ENCODE measurements at places on chromosomes 5 and 9.

DNA sequence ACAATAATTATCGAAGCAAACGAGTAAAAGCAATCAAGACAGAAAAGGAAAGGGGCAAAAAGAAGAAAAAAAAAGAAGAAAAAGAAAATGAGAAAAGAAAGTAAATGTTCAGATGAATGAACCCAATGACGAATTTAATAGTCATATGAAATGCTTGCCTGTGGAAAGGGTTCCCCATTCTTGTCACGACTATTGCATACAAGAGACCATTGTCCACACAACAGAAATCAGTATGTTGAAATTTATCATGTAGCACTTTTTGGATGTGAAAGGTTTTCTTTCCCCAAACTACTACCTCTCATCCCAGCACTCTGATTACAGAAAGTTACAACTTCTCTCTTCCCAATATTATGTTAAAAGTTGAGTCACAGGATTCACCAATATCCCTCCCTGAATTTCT is 162.4 kb downstream of the ZDHHC21 start:
- no peak for DNase-seq

DNA sequence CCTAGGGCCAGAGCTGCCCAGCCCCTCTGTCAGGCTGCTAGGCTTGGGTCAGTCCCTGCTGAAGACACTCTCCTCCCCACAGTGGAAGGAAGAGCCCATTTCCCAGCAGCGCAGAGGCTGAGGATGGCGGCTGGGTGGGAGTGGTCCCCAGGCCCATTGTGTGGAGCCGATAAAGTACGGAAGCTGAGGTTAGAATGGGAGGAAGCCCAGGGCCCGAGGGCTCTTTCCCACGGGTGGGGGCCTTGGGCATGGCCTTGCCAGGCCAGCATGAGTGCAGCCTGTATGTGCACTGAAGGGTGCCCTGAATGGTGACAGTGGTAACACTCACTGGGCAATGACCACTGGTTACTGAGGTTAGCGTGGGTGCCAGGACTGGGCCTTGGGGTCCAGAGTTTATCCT is 125.9 kb downstream of the RGS3 start:
- DNase-seq = no peak

DNA sequence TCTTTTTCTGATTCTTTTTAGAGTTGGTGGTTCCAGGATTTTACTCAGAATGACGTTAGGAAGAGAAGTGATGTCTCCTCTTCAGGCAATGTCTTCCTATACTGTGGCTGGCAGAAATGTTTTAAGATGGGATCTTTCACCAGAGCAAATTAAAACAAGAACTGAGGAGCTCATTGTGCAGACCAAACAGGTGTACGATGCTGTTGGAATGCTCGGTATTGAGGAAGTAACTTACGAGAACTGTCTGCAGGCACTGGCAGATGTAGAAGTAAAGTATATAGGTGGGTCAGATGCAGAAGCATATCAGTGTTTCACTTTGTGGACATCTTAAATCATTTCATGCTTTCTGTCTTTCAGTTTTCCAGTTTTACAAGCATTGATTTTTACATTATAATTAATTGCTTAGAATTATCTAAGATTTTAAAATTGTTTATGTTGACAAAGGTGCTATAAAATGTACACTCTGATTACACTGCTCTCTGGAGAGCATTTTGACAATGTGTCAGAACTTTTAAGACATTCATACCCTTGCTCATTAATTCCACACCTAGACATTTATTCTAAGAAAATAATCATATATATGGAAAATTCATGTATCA is 36.6 kb downstream of the NLN start:
- DNase-seq = no peak

- no peak for DNase-seq
These were observed 261.4 kb upstream of the KLF4 start for GRCh38 chr9:107750741-107751566.

DNA sequence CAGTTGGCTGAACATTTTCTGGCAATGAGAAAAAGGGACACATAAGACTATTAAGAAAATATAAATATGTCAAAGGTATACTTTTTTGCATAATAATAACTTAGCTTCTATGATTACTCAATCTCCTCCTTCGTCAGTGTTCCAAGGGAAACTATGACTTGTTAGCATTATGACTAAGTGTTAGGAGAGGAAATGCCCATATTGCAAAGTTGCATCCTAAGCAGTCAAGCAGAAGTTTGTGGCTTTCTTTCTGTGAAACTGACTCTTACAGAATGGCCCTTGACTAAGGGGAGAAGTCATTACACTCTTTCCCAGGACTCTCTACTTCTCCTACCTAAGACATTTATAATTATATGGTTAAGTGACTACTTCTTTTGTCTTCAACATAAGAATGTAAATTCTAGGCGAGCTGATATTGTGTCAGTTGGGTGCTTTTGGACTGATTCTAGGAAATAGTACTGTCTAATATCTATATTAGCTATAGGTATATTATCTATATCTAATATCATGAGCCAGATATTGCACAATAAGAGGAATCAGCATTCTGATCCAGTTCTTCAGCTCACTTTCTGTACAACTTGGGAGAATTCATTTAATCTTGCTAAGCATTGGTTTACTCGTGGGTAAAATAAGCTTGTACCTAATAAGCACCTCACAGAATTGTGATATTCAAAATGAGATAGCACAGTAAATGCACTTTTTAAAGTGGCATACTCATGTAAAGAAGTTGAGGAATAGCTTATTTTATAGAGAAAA is 16.4 kb upstream of the SPINK6 start:
- DNase-seq = no peak

DNA sequence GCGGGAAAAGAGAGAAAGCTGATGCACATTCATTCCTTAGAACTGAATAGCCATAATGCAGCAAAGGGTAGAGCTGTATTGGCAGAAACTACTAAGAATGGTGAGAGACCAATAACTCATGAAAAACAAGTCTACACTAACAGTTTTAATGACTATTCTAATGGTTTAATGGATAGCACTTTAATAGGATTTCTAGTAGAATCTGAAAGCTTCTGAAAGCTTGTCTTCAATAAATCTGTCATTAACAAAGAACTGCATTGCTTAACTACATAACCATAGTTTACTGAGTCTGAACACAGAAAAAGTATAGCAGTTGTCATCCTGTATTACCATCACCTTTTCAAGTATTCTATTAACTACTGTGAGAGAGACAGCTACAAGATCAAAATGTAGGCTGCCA is 617.8 kb upstream of the DMAC1 start:
- DNase-seq = no peak

All from NCI-H1417 treated with DMSO at 0.1 percent for 48 hours (cell line).